Left renal cortex interstitium (tissue), 4 donors: ENCODE measurements at places on chromosomes 2 and 18. TPM values are rescaled to one million over a fixed set of nuclear protein-coding genes. Genes with fewer than 3 reads are reported as not detected.

Gene CACNB4
- polyA plus RNA-seq: 14.2 TPM

DNA sequence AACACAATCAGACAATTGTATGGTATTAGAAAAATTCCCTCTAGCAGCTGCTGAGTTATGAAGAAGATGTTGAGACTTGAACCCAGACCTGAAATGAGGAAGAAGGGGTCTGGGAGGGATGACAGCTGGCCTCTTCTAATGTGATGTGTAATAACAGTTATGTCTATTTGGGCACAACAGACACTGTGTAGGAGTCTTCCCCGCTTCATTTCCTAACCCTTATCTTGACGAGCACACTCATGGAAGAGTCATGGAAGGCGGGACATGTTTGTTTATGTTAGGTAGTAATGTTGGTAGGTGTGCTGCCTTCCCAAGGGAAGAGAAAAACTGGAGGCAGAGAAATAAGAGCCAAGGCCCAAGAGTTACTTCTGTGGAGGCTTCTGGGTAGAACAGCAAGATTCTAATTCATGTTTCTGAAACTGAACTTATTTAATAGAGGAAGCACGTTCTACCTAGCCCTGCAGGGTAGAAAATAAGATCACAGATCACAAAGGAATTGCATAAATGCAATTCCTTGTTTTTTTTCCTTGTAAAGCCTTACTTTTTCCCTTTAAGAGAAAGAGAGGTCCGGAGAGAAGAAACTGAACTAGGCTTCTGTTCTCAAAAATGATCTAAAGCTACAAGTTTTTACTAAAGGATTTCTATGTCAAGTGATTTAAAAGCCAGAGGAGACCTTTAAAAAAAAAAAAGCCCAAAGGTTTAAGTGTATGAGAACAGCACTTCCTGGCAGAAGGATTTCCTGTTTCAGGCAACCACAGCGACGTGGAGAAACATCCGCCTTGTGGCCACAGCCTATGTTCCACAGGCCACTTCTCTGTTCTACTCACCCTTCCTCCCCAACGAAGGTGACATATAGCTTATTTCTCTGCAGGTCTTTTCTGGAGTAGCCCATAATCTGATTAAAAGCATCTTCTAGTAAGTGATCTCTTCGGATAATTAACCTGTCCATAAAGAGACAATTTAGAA lies 68.5 kb upstream of the STK17B start:
- DNase-seq: peak; percentile 9

DNA sequence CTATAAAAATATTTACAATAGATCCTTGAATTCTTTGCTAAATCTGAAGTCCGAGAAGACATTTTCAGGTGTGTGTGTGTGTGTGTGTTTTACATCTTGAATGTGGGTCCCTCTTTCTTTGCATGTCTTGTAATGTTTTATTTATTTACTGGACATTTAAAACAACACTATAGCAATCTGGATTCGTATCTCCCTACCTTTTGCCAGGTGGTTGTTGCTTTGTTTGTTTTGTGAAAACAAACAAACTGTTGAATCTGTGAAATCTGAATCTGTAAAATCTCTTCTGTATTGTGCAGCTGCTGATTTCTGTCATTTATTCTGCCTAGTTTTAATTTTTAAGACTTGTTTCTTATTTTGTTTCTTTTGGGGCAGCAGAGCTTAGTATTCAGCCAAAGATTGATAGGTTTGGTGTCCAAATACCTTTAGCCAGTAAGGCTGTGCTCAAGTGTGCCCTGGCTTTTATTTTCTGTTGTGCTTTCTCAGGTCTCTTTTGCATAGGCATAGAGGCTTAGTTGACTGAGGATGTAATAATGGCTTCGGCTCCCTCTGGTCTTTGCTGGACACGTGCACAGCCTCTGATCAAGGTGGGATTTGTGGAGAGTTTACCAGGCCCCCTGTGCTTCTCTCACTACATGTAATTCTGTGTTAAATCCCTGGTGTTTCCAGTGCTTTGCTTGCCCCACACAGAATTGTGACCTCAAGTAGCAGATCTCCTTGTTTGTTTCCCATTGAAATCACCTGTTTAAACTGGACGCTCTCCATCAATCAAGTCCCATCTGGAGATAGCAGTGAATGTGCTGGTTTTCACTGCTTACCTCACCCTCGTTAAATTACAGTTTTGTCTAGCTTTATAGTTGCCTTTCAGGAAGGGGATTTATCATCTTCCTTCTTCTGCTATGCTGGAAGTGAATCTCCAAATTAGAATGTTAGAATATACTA lies 71.1 kb downstream of the BIRC6 start:
- DNase-seq: peak; percentile 11

DNA sequence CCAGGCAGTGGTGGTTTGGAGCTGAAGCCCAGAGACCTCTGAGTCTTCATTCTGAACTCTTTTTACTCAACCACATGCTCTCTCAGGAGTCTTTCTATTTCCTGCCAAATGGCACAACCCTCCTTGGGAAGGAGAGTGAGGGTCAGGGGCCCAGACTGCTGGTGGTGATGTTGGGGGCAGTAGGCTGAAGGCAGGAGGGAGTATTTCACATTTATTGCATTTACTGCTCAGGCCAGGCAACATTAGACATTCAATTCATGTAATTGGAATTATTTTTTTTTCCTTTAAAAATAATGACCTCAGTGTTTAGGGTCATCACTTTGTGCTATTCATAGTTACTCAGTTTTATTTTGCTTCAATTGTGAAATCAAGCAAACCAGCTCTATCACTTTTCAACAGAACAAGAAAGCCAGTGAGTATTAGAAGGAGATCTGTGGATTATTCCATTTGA lies 311.3 kb upstream of the NT5C1B start:
- DNase-seq: no peak

Gene PPP1R1C
- 1.5 TPM for polyA plus RNA-seq

GRCh38 chr2:223114170-223114569 lies 62.2 kb downstream of the KCNE4 start:
- no peak for DNase-seq

Gene BOLL
- not detected for polyA plus RNA-seq

DNA sequence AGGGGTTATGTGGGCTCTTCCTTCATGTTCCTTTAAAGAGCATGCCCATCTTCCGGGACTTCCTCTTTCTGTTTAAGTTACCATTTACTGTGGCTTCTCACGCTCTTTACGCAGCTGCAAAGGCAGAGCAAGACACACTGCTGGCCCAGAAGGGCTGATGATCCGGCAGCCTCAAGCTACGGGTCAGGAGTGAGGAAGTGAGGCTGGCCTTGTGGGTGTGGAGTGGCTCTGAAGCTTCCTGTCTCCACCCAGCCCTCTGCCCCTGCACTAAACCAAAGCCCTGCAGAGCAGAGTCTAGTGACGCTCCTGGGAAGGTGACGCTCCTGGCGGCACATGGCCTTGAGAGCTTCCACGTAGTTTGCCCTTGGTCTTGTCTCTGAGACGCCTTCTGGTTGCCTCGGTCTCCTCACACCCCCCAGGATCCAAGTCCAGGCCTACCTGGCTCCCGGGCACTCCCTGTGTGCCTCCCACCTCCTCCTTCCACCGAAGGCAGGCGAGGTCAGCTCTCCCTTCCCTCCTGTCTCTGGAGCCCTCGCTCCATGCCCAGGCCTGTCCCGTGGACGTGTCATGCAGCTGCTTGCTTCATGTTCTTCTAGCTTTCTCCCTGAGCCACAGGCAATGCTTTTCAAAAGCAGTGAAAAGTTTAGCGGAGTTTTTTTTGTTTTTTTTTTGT lies 50.3 kb downstream of the ARL4C start:
- DNase-seq: no peak

DNA sequence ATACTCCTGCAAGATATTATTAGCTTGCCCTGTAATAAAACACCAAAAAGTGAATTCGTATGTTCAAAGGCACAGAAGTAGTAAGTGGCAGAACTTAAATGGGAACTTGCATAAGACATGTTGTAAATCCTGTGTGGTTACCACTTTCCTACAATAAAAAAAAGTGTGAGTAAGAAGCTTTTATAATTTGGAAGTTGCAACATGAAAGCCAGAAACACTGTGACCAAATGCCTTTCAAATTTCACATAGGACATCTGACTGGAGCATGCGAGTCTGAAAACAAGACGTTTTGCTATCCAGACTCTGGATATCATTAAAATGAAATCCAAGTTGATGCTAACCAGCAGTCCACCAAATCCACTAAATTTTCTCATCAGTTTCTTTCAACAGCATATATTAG lies 886.2 kb upstream of the NRXN1 start:
- no peak for DNase-seq

Gene ZNF521
- polyA plus RNA-seq: 48.3 TPM

DNA sequence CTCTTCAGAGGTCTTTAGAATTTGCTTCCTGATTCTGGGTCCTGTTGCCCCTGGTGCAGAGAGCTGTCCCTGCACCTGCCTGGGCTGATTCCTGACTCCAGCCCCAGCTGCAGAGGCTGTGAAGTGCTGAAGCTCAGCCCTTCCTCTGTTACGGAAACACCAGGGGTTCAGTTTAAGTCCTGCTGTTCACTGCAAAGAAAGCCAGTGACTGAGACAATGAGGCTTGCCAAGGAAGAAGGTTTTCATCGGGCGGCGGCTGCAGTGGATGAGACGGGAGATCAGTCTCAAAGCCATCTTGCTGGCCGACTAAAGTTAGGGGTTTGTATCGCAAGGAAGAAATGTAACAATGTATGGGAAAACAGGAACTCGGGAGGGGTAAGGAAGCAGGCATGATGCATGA lies 142.4 kb upstream of the ZNF236 start:
- DNase-seq: no peak

Gene MARCHF4
- polyA plus RNA-seq: 0.08 TPM

DNA sequence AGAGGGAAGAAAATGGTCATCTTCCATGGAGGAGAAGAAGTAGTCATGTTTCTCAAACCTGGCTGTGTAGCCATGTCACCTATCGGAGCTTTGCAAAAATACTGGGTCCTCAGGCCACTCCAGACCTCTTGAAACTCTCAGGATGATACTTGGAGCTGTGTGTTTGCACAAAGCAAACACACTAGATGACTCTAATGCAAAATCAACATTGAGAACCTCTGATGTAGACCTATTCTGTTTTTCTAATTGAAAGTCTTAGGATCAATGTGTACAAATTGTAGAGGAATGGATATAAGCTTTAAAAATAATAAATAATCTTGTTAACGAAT lies 444.3 kb downstream of the RND3 start:
- DNase-seq: no peak

- no peak for DNase-seq
These were observed 87.7 kb downstream of the PRKRA start for GRCh38 chr2:178363252-178363651.
